ENCODE measurements at places on chromosomes 1 and 21.

- DNase-seq, result no peak
Observed at GRCh38 chr1:223290397-223290796, 73.6 kb downstream of the SUSD4 start.

GRCh38 chr1:211704543-211704942, 29.1 kb upstream of the NEK2 start:
- DNase-seq, result no peak

DNA sequence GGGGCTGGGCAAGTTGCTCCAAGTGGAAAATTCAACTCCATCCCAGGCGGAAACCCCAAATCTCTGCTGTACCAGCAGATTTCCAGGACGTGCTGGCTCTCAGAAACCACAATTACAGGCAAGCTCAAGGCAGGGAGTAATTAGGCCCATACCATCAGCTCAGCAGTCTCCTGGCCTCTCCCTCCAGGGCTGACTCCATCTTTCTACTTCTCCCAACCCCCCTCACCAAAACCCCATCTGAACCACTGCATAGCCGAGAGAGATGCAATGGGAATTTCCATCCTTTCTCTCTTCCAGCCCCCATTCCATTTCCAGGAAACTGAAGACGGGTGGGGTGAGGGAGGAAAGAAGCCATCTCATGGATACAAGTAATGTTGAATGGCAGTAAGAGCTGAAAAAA, 41.2 kb downstream of the ARHGEF11 start:
- no peak for DNase-seq

GRCh38 chr1:212478467-212479025, 45.8 kb downstream of the NENF start:
- no peak for DNase-seq

DNA sequence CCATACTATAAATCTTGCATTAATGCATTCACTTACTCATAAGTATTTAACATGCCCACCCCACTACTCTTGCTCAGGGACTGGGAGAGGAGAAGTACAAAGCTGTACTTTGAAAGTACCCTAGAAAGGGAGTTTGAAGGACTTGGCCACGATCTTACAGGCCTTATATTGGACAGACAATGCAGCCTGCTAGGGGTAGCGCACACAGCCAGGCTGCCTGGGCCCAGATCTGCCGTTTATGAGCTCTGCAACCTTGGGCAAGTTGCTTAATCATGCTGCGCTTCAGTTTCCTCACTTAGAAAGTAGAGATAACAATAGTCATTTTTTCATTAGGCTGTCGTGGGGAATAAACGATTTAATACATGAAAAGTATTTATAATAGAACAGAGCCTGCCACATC, 110.1 kb downstream of the CDC7 start:
- no peak for DNase-seq

DNA sequence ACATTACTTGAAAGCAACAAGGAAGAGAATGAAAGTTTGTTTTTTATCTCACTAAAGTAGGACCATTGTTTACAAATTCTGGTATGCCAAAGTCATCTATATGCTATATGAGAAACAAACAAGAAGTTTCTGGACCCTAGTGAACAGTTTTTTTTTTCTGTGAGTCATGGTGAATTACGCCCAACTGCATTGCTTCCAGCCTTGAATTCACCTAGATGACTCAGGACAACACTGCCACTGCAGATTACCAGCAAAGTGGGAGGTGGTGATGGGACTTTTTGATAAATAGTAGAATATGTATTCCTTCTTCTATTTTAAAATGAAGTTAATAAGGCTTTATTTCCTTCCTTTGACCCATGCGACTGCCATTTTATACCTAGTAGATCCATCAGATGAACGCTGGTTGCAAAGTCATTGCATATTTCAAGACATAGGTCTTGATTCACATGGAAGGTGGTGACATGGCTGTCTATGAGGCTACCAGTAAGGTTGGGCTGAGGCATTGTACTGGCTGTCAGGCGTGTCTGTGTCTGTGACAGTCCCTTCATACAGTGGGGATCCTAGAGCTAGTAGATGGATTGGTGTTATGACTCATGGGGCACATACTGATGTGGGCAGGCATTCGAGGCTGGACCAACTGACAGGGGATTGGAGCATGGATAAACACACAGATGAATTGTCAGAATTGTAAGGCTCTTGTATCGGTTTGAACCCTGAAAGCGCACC, 49.1 kb upstream of the APOBEC4 start:
- no peak for DNase-seq

DNA sequence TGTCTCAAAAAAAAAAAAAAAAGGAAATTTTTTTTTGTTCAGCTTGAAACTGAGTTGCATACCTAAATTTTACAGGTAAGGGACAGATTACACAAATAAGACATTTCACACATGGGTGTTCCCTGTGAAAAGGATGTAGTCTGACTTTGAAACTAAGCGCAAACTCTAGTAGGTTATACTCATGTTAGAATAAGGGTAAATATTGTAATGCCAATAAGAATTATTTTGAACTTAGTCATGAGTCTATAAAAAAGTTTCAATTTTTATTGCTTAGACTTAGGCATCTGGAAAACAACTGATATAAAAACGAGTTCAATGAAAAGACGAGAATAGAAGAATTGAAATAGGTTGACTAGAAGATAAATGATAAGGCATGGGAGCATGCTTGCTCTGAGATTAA, 122.3 kb downstream of the HMCN1 start:
- DNase-seq, result no peak

DNA sequence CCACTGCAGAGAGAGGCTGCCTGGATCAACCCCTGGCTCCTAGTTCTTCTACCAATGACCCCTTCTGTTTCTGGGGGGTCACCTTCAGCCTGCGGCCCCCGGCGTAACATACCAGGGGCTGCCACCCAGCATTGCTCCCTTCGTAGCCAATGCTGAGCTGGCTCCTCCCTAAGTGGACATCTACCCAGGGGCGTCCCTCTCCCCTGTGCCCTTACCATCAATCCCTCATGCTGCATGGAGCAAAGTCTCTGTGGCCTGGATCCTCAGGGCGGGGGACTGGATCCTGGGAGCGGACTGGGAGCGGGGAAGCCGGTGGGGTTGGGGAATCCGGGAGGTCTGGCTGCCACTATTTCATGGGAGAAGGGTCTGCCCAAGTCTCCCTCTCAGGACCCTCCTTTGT, 28.6 kb downstream of the TRIM67 start:
- DNase-seq, result no peak

GRCh38 chr1:239997515-239998311, 94.0 kb upstream of the FMN2 start:
- no peak for DNase-seq

GRCh38 chr1:85957760-85958159, 198.8 kb downstream of the COL24A1 start:
- DNase-seq, result no peak

DNA sequence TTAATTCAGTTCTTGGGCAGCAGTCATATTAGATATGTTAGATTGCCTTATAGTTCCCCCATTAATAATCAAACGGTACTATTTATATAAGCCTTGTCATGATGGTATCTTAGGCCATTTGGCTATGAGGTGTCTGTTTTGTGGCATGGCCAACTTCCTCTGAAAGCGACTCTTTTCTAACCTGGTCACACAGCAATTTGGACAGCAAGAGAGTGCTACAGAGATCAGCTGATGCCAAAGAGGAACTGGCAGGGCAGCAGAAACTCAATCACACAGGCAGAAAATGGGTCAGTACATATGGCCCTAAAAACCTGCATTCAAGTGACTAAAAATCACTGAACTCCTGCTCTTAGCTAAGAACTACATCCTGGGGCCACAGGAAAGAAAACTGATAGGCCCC, 13.4 kb upstream of the MUTYH start:
- no peak for DNase-seq

- DNase-seq, result no peak
Observed at GRCh38 chr1:61591351-61591750, 133.6 kb downstream of the TM2D1 start.

DNA sequence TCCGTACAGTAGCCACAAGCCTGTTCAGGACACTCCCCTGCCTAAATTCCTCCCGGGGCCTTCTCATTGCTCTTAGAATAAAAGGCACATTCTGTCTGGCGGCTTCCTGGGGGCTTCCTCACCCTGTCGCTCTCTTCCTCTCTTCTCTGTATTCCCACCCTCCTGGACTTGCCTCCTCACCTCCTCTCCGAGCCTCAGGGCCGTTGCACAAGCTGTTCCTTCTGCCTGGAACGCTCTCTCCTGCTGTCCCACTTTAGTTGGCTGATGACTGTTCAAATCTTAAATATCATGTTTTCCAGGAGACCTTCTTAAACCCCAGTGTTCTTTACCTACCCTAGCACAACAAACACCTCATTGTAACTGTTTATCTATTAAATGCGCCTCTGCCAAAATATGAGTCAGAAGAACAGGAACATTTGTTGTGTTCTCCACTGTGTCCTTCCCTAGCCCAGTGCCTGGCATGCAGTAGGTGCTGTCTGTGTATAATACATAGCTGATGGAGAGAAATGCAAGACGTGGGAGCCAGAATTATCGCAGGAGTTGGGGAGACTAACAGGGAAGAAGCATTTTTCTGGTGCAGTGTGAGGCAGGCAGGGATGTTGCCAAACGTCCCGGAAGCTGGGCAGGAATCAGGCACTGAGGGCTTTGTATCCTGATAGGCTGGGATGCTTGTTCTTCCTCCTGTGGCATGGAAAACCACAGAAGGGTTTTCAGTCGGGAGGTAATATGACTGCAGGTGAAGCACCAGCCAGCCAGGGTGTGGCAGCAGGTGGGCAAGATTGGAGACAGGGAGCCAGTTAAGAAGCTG, 24.1 kb upstream of the THRAP3 start:
- no peak for DNase-seq

- no peak for DNase-seq
Observed at GRCh38 chr1:16430606-16431005, 6.6 kb downstream of the SPATA21 start.

DNA sequence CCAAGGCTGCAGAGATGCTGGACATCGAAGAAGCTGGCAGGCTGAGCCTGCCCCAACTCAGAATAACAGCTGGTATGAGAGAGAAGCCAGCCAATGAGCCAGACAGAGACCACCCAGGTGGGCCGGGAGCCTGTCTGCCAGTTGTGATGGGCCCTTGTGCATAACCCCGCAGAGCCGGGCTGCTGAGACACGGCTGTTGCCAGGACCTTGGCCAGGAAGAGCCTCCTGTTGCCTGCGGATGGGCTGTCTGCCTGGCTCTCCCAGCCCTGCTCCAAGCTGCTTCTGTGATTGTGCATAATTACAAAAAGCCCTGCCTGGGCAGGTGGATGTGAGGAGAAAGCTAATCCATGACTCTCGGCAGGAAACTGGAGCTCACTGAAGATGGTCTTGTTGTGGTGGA, 126.5 kb downstream of the CAPN8 start:
- DNase-seq, result no peak

- DNase-seq, result no peak
Observed at GRCh38 chr1:110196917-110197765, 13.0 kb upstream of the KCNC4 start.

DNA sequence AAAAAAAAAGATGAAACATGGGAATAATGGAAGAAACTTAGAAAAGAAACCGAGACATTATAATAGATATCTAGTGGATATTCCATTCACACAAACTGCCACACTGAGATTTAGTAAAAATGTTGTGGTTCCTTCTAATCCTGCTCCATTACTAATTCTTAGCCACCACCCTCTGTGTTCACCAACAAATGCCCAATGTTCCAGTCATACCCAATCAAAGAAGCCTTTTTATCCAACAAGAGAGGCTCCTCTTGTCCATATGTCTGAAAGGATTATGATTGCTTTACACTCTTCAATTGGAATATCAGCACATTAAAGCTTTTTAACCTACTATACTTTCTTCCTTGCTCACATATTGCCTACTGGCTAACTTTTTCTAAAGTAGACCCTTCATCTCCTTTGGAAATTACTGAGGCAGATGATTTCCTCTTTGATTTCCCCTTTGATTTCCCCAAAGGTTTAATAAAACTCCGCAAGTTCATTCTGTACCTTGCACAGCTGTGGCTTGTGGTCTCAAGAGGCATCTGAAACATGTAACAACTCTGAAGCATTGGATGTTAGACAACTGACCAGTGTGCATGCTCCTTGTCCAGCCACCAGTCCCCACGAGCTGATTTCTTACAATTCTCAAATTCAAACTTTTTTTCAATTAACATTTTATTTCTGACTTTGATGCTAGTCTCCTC, 305.6 kb upstream of the LYPLAL1 start:
- no peak for DNase-seq

DNA sequence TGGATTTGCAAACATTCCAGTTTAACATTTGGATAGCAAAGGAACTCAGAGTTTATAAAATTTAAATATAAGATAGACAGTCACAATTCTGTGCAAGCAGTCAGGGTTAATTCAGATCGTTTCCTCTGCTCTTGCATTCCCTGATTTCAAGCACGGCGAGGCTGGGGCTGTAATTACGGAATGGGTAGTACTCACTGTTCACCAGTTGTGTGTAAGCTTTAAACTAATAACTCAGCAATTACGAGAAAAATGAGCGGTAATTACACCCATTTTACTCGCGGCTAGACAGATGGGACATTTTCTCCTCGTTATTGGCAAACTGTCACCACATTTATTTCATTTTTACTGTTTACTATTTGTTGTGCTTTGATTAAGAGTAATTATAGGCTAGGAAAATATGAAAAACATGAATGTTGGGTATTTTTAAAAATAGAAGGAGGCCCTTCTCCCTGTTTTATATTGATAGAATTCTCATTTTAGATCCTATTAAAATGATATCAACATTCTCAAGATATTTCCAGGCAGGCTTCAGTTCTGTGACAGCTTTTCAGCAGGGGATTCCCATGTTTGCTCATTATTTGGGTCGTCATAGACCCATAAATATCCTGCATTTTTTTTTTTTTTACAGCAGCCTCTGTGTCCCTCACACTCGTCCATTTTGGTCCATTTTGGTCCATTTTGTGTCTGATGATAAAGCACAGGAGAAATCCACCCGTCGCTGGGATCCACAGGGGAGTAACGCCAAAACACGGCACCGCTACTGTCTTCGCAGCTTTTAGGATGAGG, 208.3 kb downstream of the DSCAM start:
- DNase-seq, result no peak

GRCh38 chr1:246641394-246641793, 75.1 kb downstream of the CNST start:
- DNase-seq, result no peak

GRCh38 chr1:182671750-182672486, 12.5 kb downstream of the RGS8 start:
- no peak for DNase-seq

DNA sequence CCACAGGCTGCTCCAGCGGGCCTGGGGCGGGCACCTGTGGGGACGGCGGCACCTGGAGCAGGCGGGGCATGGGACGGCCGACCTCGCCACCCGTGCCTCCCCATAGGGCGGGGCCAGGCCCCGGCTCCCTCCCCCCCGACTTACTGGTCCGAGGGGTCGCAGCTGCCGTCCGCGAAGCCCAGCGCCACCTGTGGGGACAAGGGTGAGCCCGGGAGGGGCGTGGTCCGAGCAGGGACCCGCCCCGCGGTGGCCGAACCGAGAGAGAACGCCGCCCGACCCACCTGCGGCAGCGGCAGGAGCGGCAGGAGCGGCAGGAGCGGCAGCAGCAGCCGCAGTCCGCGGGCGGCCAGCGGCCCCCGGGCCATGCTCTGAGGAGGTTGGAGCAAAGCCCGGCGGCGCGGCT, at the start of gene TMEM52:
Gene TMEM52, minus strand, starts transcription at position 379 of the 403 bp plus-strand sequence. Its CDS starts 14 bp downstream, at position 365.
- DNase-seq, result no peak

- DNase-seq, result no peak
Observed at GRCh38 chr1:227666286-227666685, 68.8 kb downstream of the JMJD4 start.

- DNase-seq, result no peak
Observed at GRCh38 chr21:33881689-33882440, 33.7 kb downstream of the ATP5PO start.

Data from central memory CD8-positive, alpha-beta T cell (primary cell).